ENCODE measurements at places on chromosomes 7 and 10.

- H3K4me1 ChIP-seq: no peaks in the 10 kb centered on the region
- no peak overlapping the region for H3K27ac ChIP-seq
- no peak overlapping the region for H3K4me3 ChIP-seq
- H3K36me3 ChIP-seq: no peaks in the 10 kb centered on the region
- no peaks in the 10 kb centered on the region for H3K27me3 ChIP-seq
- DNase-seq: no peak
Measured at GRCh38 chr7:113232885-113233284, 114.5 kb upstream of the SMIM30 start.

- H3K4me1 ChIP-seq: no peaks in the 10 kb centered on the region
- DNase-seq: no peak
- H3K27me3 ChIP-seq: no peaks in the 10 kb centered on the region
Measured at GRCh38 chr10:69957241-69957885, 95.3 kb upstream of the MACROH2A2 start.

- H3K27me3 ChIP-seq: no peaks in the 10 kb centered on the region
- H3K4me1 ChIP-seq: no peaks in the 10 kb centered on the region
- H3K36me3 ChIP-seq: no peaks in the 10 kb centered on the region
- H3K27ac ChIP-seq: no peak overlapping the region
- DNase-seq: no peak
Measured at GRCh38 chr7:45686441-45687184, 112.4 kb downstream of the ADCY1 start.

DNA sequence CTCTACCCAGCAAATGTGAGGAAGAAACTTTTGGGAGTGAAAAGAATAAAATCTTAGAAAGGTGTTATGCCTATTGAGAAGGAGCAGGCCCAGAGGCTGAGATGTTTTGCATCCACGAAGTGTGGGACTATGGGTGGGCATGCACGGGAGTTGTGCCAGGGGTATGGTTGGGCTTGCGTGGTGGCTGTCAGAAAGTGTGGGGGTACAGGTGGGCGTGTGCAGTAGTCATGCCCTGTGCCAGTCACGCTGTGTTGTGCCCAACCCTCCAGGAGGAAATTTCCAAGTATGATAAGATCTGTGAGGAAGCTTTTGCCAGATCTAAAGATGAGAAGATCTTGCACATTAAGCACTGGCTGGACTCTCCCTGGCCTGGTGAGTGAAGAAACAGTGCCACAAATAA, 52.9 kb upstream of the ZMIZ2 start:
- H3K4me3 ChIP-seq: no peak overlapping the region
- DNase-seq: peak; percentile 27
- H3K27me3 ChIP-seq: no peaks in the 10 kb centered on the region
- H3K27ac ChIP-seq: no peak overlapping the region

DNA sequence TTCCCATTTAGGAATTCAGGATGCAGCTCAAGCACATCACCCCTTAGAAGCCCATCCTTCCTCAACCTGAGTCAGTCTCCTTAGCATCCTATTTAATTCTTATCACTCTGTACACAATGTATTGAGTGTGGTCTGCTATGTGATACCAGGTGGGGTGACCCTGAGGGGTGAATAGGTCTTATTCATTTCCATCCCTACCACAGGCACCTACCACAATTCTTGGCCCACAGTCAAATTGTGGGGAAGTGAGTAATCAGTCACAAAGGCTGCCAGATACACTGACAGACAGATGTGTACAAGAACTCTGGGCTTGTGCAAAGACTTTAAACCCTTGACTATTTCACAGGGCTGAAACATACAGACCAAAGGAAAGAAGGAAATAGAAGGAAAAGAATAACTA, 560.5 kb downstream of the PARD3 start:
- no peaks in the 10 kb centered on the region for H3K4me1 ChIP-seq
- H3K27me3 ChIP-seq: no peaks in the 10 kb centered on the region
- DNase-seq: no peak
- no peaks in the 10 kb centered on the region for H3K36me3 ChIP-seq
- no peak overlapping the region for H3K27ac ChIP-seq
- H3K4me3 ChIP-seq: no peak overlapping the region

- no peaks in the 10 kb centered on the region for H3K27me3 ChIP-seq
- no peak overlapping the region for H3K27ac ChIP-seq
- no peaks in the 10 kb centered on the region for H3K4me1 ChIP-seq
- peak; percentile 53 for DNase-seq
- no peak overlapping the region for H3K4me3 ChIP-seq
Measured at GRCh38 chr10:33930079-33930478, 595.6 kb upstream of the NRP1 start.

DNA sequence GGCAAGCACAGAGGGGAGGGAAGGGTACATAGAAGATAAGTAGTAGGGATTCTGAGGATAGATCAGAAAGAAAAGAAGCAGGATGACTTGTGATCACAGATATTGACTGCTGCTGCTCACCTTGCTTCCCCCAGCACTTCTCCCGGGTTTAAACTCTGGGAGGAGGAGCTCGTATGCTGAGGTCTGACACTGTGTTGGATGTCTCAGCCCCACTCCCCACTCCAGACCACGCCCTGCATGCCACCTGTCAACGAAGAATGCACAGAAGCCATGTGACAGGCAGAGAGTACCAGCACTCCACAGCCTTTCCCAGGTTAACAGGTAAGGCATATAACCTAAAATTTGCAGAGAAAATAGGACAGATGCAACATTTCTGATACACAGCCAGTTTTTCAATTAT, 388.9 kb downstream of the TNS3 start:
- no peaks in the 10 kb centered on the region for H3K4me1 ChIP-seq
- H3K27ac ChIP-seq: no peak overlapping the region
- no peaks in the 10 kb centered on the region for H3K27me3 ChIP-seq
- no peak for DNase-seq

- no peak overlapping the region for H3K27ac ChIP-seq
- DNase-seq: no peak
- no peaks in the 10 kb centered on the region for H3K4me1 ChIP-seq
- no peak overlapping the region for H3K4me3 ChIP-seq
Measured at GRCh38 chr7:155506854-155507337, 39.5 kb downstream of the CNPY1 start.

GRCh38 chr10:109556399-109556798, 366.9 kb downstream of the XPNPEP1 start:
- no peaks in the 10 kb centered on the region for H3K27me3 ChIP-seq
- H3K4me1 ChIP-seq: no peaks in the 10 kb centered on the region
- no peak overlapping the region for H3K4me3 ChIP-seq

DNA sequence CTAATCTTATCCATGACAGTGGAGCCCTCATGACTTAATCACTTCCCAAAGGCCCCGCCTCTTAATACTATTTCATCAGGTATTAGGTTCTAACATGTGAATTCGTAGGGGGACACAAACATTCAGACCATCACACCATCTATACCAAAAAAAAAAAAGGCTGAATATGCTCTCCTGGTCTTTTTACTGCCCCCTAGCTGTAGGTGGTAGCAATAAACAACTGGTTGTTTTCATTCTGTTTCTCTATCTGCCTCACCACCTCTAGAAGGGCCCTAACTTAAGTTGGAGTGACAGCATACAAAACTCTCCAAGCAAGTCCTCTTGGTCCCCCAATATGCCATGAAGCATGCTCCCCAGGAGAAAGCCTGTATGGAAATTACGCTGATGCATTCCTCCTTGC, 94.1 kb downstream of the GRM8 start:
- no peaks in the 10 kb centered on the region for H3K36me3 ChIP-seq
- H3K27ac ChIP-seq: no peak overlapping the region
- no peak for DNase-seq
- H3K4me3 ChIP-seq: no peak overlapping the region

DNA sequence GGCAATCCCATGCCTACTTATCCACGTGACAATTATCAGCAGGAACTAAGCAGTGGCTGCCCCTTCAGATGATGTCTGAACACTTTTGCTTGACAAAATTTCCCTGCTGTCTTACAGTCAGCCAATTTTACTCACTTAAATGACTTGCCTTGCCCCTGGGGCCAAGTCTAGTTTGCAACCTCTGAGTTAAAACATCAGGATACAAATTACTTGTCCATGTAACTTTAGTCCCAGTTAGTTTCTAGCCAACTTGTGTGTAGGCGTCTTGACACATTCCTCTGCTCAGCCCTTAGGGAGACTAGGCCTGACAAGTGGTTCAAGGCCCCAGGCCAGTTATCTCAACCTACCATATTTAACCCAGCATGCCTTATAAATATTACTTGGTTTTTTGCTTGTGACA, 11.6 kb upstream of the TYSND1 start:
- DNase-seq: no peak
- H3K36me3 ChIP-seq: no peaks in the 10 kb centered on the region
- no peak overlapping the region for H3K4me3 ChIP-seq
- no peaks in the 10 kb centered on the region for H3K27me3 ChIP-seq

GRCh38 chr7:28536259-28536658, 123.9 kb downstream of the CREB5 start:
- no peaks in the 10 kb centered on the region for H3K27me3 ChIP-seq
- DNase-seq: no peak
- no peak overlapping the region for H3K4me3 ChIP-seq
- no peak overlapping the region for H3K27ac ChIP-seq
- H3K4me1 ChIP-seq: peaks cover 4% of the 10 kb centered on the region
- no peaks in the 10 kb centered on the region for H3K36me3 ChIP-seq

DNA sequence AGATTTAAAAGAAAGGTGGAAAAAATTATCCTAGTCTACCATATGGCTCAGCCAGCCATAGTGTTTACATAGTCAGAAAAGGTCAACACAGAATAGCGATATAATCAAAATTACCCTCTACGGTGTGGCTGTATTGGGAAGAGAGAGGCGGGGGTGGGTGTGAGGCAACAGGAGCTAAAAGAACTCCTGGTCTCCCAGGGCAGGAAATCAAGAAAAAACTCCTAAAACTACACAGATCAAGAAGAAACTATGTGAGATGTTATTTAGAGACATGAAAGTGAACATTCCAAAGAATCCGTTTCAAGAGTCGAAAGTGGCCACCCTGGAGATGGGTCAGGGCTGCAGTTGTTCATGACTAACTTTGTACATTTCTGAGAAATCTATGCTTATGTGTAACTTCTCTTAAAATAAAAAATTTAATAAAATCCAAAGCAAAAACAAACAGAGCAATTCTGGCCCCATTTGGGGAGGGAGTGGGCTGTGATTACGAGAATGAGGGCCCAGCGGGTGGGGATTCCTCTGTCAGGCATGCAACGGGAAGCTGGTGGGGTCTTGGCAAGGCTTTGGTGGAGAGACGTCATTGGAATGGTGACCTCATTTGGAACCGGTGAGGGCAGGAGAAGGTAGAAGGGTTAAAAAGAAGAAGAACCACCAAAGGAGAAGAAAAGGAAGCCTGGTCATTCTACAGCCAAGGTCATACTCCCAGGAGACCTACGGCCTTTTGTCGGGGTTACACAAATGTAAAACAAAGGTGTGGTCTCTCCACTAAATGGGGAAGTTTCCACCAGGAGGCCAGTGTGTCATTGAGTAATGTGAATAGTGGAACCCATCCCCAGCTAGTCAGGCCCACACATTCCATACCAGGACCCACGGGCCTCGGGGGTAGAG, 71.2 kb upstream of the DUSP5 start:
- DNase-seq: peak; percentile 77
- H3K4me1 ChIP-seq: no peaks in the 10 kb centered on the region
- H3K36me3 ChIP-seq: no peaks in the 10 kb centered on the region

- H3K27me3 ChIP-seq: no peaks in the 10 kb centered on the region
- no peaks in the 10 kb centered on the region for H3K4me1 ChIP-seq
- no peak for DNase-seq
- H3K36me3 ChIP-seq: no peaks in the 10 kb centered on the region
Measured at GRCh38 chr7:27091105-27091504, 4.7 kb downstream of the HOXA1 start.

DNA sequence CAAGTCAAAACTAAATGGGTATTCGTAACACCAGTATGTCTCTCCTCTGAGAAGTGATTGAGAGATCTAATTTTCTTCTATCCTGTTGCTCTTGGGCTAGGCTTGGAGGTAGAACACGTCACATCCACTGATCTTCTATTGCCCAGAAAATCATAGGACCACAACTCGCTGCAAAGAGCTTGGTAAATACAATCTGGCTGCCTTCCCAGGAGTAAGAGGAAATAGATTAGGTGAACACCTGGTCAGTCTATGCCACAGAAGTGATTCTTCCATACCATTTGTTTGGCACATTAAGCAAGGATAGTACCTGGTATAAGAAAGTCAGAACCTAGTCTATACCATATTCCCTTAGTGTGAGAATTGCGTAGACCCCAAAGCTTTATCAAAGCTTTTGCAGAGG, 129.3 kb upstream of the PHYHIPL start:
- no peak for DNase-seq
- no peaks in the 10 kb centered on the region for H3K4me1 ChIP-seq
- no peaks in the 10 kb centered on the region for H3K27me3 ChIP-seq
- H3K4me3 ChIP-seq: no peak overlapping the region
- no peak overlapping the region for H3K27ac ChIP-seq

- no peak overlapping the region for H3K4me3 ChIP-seq
- H3K27ac ChIP-seq: no peak overlapping the region
- no peaks in the 10 kb centered on the region for H3K4me1 ChIP-seq
- DNase-seq: no peak
- H3K27me3 ChIP-seq: no peaks in the 10 kb centered on the region
Measured at GRCh38 chr10:93851169-93851568, 42.6 kb upstream of the SLC35G1 start.

GRCh38 chr10:364267-364775, 229.1 kb downstream of the ZMYND11 start:
- no peaks in the 10 kb centered on the region for H3K4me1 ChIP-seq
- DNase-seq: no peak

DNA sequence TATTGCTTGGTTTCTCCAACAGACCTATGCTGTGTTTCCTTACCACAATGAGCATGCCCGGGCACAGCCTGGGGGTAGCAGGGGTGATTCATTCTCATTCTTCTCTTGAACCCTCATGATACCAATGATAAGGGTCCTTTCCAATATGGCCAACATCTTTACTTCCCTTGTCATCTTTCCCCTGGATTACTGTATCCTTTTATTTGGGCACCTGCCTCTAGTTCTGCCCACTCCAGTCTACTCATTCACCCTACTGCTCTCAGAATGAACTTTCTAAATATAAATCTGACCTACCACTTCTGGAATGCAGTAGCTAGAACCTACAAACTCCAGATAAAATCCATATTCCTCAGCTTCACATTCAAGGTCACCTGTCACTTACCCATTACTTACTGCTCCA, 26.4 kb upstream of the ITPRID1 start:
- H3K4me3 ChIP-seq: no peak overlapping the region
- no peaks in the 10 kb centered on the region for H3K4me1 ChIP-seq
- H3K27me3 ChIP-seq: no peaks in the 10 kb centered on the region
- no peaks in the 10 kb centered on the region for H3K36me3 ChIP-seq
- H3K27ac ChIP-seq: no peak overlapping the region

GRCh38 chr7:30922596-30922995, 10.9 kb downstream of the AQP1 start:
- H3K36me3 ChIP-seq: no peaks in the 10 kb centered on the region
- peaks cover 7% of the 10 kb centered on the region for H3K4me1 ChIP-seq
- H3K27ac ChIP-seq: peak overlapping the region; percentile 9
- no peak overlapping the region for H3K4me3 ChIP-seq

GRCh38 chr10:118422241-118422640, 80.1 kb upstream of the FAM204A start:
- DNase-seq: no peak
- no peak overlapping the region for H3K4me3 ChIP-seq
- no peak overlapping the region for H3K27ac ChIP-seq
- no peaks in the 10 kb centered on the region for H3K36me3 ChIP-seq
- no peaks in the 10 kb centered on the region for H3K4me1 ChIP-seq

GRCh38 chr7:99557196-99557607, 1.2 kb upstream of the ZNF655 start:
- H3K27ac ChIP-seq: no peak overlapping the region
- H3K4me1 ChIP-seq: peaks cover 3% of the 10 kb centered on the region
- H3K27me3 ChIP-seq: no peaks in the 10 kb centered on the region
- peaks cover 8% of the 10 kb centered on the region for H3K36me3 ChIP-seq
- no peak for DNase-seq
- H3K4me3 ChIP-seq: peak overlapping the region; percentile 89
